ENCODE measurements at places on chromosomes 7 and 10. TPM values are rescaled to one million over a fixed set of nuclear protein-coding genes. Genes with fewer than 3 reads are reported as not detected.

The VWC2 gene
- total RNA-seq, result 0.09 TPM

The SUN3 gene
- total RNA-seq, result not detected

The HOXA2 gene
- total RNA-seq, result 3.9 TPM

The ZSCAN25 gene
- 19.8 TPM for total RNA-seq

The GRB10 gene
- 57.1 TPM for total RNA-seq

The AKR1C8 gene
- 0.94 TPM for total RNA-seq

The HBP1 gene
- 78.4 TPM for total RNA-seq
